ENCODE measurements at places on chromosomes 16 and 17.

- no peak for DNase-seq
Observed at GRCh38 chr17:59892251-59892923, 356 bp downstream of the TUBD1 start.

- DNase-seq: no peak
Observed at GRCh38 chr17:48459070-48459844, 29.2 kb upstream of the SKAP1 start.

DNA sequence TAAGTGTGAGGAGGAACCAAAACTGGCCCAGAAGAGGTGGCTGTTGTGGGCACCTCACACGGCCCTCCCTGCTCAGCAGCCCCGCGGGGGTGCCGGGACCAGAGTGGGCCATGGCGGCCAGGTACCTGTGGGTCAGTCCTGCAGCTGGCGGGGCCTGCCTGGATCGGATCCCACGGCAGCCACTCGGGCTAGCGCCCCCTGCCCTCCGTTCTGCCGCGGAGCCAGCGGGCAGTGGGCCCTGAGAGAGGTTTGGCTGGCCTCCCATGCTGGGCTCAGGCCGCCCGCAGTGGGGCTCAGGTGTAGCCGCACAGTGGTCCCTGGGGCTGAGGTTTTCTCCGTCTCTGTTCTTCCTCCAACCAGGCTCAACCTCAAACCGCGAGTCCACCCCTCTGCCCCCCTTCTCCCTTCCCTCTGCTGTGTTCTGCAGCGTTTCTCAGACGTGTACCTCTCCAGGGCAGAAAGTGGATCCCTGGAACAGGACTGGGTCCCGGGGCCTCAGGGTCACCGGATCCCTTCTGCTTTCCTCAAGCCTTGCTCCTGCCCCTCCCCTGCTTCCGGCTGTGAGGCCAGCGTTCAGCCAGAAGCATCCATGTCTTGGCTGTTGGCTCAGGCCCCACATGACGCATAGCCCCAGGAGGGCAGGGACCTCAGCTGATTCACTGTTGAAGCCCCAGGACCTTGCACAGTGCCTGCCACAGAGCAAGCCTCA is 28.6 kb upstream of the ITGA3 start:
- no peak for DNase-seq

- DNase-seq: no peak
Observed at GRCh38 chr16:79605999-79606398, 5.5 kb upstream of the MAF start.

DNA sequence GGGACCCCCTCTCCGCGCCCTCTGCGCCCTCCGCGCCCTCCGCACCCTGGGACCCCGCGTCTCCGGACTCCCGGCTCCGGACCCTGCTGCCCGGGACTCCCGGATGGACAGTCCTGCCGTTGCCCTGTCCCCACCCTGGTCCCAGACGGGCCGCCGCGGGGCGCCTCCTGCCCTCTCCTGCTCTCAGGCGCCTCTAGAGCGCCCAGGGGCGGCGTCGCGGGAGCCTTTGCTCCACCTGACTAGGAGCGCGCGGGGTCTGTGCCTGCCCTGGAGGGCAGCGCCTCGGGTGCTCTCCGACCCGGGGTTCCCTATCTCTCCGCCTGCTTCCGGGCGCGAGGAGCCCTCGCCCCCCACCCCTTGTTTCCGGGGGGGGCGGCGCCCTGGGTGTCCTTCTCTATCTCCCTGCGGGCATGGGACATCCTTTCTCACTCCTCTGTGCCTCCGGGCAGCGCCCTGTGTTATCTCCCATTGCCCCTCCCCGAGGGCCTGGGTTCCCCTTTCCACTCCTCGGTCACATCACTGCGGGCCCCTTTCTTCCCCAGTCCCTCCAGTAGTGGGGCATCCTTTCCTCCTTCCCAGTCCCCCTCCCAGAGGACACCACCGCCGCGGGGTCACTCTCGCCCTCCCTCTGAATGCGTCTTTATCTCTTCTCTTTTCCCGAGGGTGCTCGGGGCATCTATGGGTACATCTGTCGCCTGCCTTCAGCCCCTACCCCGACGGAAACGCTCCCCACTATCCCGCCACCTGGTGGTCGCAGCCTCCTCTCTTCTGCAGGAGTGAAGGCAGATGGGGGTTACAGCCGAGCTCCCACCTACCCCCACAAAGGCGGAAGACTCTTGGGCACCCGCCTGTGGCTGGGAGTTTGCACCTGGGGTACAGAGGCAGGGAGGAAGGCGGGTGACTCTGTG is 875 bp downstream of the PRKCB start:
- DNase-seq: peak; percentile 10

DNA sequence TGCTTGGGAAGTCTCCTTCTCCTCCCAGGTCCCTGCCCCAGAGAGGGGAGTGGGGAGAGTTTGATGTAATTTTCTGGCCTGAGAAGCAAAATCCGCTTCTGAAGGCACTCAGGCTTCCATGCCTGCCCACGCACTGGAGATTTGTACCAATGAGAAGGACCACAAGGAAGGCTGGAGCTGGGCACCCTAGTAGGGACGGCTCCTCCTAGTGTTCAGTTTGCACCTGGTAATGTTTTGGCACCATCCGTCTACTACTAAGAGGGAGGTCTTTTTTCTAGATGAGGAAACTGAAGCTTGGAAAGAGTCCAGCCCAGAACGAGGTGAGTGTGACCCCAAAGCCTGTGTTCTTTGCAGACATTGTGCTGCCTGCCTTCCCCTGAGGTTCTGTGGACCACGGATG is 83.6 kb upstream of the NLRP1 start:
- DNase-seq: no peak

DNA sequence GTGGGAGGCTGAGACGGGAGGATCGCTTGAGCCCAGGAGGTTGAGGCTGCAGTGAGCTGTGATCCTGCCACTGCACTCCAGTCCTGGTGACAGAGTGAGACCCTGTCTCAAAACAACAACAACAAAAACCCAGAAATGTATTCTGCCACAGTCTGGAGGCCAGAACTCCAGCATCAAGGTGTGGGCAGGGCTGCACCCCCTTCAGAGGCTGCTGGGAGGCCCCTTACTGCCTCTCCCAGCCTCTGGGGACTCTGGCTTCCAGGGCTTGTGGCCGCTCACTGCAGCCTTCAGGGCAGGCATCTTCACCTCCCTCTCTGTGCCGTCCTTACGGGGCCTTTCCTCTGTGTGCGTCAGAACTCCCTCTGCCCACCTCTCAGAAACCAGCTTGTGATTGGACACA is 209.4 kb upstream of the GSE1 start:
- no peak for DNase-seq

Data from HAP-1 (cell line).